ENCODE measurements at places on chromosomes 1 and 21. TPM values are rescaled to one million over a fixed set of nuclear protein-coding genes. Genes with fewer than 3 reads are reported as not detected.

DNA sequence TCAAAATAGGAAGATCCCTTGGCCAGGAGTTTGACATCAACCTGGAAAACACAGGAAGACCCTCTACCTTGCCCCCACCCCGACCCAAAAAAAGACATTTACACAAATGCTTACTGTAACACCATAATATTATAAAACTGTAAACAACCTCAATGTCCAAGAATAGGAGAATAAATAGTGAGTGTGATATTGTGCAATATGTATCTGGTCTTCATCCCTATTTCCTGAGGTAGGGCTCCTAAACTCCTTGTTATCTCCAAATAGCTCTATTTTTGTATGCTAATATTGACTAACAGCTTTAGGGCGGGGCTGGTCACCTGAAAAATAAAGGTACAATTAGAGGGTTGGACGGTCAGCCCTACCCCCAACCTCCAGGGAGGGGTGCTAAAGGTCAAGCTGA is 23.5 kb downstream of the RSBN1 start:
- no peaks in the 10 kb centered on the region for H3K27me3 ChIP-seq
- no peak overlapping the region for H3K4me3 ChIP-seq

The LCE7A gene
- total RNA-seq, result not detected

The MECR gene
- total RNA-seq, result 17.1 TPM

The BCAN gene
- total RNA-seq, result not detected

Measured in activated naive CD8-positive, alpha-beta T cell treated with anti-CD3 and anti-CD28 coated beads, Interleukin-2, amount 10 ng/mL, durations not matched to agents 7 days and 5 days (primary cell).